Activated CD8-positive, alpha-beta T cell treated with anti-CD3 and anti-CD28 coated beads, Interleukin-2, amount 10 ng/mL, durations not matched to agents 7 days and 5 days (primary cell): ENCODE measurements at places on chromosomes 4 and X. TPM values are rescaled to one million over a fixed set of nuclear protein-coding genes. Genes with fewer than 3 reads are reported as not detected.

The FGFR3 gene
- 0.37 TPM for total RNA-seq

The KCND1 gene
- total RNA-seq: 4.6 TPM

- no peak for DNase-seq
These were observed 22.2 kb downstream of the CRMP1 start for GRCh38 chr4:5870701-5871100.

GRCh38 chr4:138190452-138190858 is 51.7 kb downstream of the SLC7A11 start:
- no peak for DNase-seq

The DMRTC1 gene
- not detected for total RNA-seq

DNA sequence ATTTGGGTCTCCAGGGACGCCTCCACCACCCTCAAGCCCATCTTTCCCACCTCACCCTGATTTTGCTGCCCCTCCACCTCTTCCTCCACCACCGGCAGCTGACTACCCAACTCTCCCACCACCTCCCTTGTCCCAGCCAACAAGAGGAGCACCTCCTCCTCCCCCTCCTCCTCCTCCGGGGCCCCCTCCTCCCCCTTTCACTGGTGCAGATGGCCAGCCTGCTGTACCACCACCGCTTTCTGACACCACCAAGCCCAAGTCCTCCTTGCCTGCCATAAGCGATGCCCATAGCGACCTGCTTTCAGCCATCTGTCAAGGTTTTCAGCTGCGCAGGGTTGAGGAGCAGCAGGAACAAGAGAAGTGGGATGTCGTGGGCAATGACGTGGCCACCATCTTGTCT is 32.4 kb upstream of the ZNF81 start:
- no peak for DNase-seq

DNA sequence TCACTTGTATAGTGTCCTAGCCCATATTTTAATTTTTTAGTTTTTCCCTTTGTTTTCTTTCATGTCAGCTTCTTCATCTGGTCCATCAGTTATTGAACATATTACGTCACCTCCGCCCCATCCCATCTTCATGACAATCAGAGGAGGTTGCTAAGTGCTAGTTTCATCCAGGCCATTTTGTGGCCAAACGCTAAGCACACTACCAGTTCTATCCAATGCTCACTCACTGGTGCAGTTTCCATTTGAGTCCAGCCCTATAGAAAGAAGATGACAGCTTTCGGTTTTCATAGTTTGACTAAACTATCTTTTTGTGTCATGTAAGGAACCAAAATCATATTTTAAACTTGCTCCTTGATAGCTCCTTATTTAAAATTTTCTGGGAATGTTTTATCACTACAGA is 304.2 kb downstream of the TENM3 start:
- no peak for DNase-seq

DNA sequence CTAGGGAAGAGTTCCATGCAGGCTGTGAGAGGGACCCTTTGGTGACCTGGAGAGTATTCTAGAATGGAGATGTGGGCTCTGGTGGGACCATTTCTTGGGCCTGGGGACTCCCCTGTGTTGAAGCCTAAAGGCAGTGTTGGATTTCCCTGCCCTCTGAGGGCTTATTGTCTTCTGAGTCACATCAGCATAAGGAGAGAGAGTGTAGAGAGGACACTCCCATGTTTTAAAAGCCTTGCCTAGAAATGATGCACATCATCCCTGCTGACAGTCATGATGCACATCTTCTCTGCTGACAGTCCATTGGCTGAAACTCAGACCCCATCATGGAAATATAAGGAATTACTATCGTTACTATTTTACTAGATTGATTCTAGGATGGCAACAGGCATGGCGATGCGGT is 51.9 kb downstream of the FAM114A1 start:
- DNase-seq: no peak

- peak; percentile 47 for DNase-seq
These were observed at the start of gene HOPX for GRCh38 chr4:56681158-56681852. TSS of gene HOPX (minus strand) at chr4:56681296. CDS start at chr4:56657816, 23,480 bp downstream.

The IGFBP7 gene
- total RNA-seq: not detected

GRCh38 chrX:57977992-57978391 is 67.7 kb upstream of the ZXDA start:
- DNase-seq: no peak

GRCh38 chrX:114626323-114626722 is 42.4 kb downstream of the HTR2C start:
- DNase-seq: no peak

The SOWAHB gene
- total RNA-seq: not detected

The TLR2 gene
- total RNA-seq: 1.6 TPM

The VSIG4 gene
- not detected for total RNA-seq

DNA sequence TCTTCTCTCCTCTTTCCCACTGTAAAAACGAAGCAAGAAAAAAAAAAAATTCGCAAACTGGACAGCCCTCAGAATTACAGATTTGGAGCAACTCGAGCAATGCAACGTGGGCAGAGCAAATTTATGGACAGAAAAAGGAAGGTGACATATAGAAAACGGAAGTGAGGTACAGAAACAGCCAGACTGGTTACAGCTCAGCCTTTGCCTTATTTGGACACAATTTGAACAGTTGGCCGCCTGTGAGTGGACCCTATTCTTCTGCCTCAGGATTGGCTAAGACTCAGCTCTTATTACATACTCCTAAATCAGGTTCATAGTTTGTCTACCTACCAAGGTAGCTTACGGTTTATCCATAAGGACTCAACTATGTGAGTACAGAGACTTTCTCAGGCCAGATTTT is 98.8 kb downstream of the SOWAHB start:
- DNase-seq: no peak

The KIAA1210 gene
- not detected for total RNA-seq

The NUDT11 gene
- total RNA-seq: 0.29 TPM

The ZCCHC4 gene
- total RNA-seq: 11.3 TPM

- DNase-seq: no peak
These were observed 10.2 kb downstream of the UBE2D3 start for GRCh38 chr4:102817021-102817605.

DNA sequence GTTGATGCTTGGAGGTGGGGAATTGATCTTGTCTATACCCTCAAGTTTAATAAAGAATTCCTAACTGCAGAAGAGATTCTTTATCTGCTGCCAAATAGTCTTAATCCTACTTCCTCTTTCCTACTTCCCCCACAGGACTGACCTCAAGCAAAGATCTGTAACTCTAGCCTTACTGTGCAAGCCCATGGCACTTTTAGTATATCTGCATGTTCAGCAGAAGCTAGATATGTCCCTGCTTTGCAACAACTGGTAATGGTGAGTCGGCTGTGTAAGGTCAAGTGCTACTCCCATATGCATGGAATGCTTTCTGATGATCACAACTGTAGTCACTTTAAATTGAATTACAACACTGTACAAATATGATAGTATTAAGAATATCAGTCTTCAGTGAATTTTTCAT is 26.3 kb upstream of the PDS5A start:
- DNase-seq: no peak

DNA sequence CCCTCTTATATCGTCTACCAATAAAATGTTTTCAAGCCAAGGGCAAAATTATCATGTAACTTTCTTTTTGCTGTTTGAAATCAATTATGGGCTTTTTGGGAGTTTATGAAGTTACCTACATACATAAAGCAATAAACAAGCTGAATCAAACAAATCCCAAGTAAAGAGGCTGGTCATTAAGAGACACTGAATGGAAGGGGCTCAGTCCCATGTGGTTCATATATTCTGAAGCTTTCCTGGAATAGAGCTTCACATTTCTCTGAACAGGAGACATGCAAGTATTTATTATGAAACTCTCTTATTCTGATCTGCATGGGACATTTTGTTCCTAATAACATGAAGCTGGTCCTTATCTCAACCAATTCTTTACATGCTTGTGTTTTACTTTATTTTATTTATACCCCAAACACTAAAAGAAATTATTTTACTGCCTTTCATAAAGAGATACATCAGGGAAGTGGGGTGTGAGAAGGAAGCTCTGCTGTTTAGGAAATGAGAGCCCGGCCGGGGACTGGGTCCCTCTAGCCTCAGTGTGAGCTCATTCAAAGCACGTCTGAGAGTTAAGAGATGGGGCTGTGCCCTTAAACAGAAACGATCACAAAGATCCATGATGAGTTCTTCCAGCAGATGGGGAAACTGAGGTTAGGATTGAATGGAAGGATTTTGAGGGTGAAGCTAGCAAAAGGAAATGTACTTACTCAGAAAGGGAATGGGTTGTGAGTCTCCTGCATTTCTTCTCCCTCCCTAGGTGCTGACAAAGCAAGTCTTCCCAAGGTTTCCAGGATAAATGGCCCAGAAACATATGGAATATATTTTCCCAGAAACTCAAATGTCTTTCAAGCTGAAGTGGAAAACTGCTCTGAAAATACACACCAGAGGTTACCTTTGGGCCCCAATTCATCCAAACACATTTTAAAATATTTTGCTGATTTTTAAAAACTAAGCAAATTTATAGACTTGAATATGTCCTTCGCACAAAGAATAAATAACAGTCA is 93.1 kb upstream of the LNX1 start:
- no peak for DNase-seq

DNA sequence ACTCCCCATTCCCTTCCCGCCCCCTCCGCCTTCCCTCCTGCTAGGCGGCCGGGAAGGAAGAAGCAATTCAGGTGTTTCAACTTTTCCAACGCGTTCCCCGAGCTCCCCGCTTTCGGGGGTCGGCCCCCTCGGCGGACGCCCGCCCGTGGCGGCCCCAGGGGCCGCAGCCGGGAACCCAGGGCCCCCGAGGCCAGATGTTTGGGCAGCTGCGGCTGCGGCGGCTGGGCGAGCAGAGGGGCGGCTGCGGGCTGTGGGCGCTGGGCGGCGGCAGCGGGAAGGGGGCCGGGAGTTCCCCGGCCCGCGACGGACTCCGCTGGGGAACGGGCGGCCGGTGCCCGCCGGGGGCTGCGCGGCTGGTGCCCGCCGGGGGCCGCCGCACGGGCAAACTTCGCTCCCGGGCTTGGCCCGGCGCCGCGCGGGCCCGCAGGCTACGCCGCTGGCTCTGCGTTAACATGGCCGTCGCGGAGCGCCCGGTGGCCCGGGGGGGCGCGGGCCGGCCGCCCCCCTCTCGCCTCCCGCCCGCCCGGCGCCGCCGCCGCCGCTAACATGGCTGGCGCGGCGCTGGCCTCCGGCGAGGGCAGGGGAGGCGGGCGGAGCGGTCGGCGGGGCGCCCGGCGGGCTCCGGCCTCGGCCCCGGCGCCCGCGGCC is 510 bp downstream of the HMGB3 start:
- no peak for DNase-seq

DNA sequence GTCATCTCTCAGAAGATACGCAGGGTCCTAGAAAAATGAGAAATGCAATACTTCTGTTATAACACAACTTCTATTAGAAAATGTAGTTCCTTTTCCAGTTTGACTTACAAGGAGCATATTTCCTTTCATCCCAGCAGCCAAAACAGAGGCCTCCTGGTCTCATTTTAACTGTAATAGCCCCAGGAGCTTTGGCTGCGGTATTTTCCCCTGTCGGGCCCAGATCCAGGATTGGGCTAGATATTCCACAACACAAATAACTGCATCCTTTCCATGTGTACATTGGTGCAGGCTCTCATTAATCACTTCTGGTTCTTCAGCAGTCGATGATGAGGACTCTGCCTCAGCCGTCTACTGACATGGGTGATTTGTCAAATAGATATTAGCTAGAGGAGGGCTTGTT is 166.1 kb downstream of the TENM3 start:
- no peak for DNase-seq

GRCh38 chr4:13558881-13559280 is 14.6 kb upstream of the NKX3-2 start:
- no peak for DNase-seq

DNA sequence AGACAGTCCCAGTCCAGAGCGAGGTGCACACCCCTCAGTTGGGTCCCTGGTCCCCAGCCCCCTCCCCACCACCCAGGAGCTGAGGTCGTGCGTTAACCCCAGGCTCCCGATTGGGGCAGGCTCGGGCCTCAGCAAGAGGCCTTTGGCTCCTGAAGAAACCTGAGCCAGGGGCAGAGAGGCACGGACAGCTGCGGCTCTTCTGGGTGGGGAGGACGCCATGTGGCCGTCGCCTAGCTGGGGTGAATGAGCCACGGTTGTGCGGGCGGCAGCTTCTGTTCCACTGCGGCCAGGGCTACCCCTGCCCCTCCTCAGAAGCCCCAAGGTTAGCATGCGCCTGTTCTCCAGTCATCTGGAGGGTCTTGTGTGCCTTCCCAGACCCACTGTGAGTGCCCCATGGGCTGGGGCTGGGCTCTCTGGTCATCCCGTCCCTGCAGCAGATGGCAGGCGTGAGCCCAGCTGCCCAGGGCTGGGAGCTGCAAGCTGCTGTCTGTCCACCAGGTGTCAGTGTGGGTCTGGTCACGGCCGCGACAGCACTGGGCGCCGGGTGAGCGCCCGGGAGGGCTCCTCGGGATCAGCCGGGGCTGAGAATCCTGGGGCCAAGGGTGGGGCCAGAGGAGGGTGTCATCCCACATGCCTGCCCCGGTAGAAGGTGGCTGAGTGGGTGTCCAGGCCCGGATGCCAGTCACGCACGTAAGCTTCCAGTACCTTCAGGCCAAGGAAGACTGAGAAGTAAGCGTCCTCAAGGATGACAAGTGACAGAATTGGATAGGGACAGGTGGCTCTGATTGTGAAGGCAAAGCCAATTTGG is 21.9 kb downstream of the ATP2B3 start:
- DNase-seq: peak; percentile 63

DNA sequence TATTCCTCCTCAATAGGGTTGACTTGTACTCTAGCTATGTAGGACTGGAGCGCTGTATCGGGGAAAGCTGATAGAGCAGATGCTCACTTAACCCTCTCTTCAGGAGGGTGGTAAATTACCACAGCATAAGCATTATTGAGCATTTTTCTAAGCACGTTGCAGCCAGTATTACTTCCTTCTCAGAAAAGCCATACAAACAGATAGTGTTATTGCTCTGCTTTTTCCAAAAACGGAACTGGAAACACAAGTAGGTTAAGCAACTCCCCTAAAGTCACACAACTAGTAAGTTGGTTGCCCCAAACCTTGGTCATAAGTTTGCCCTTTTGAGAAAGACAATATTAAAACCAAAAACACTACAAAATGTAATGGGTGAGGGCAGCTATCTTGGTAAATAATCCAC is 73.9 kb downstream of the REELD1 start:
- no peak for DNase-seq

- no peak for DNase-seq
These were observed 351.8 kb upstream of the FGF13 start for GRCh38 chrX:139063364-139063763.

GRCh38 chr4:6332669-6333050 is 63.0 kb downstream of the WFS1 start:
- no peak for DNase-seq

GRCh38 chr4:8915201-8916200 is 43.9 kb upstream of the HMX1 start:
- DNase-seq: no peak

GRCh38 chrX:84168095-84168494 is 19.9 kb downstream of the RPS6KA6 start:
- DNase-seq: no peak

The NHSL2 gene
- total RNA-seq: 0.70 TPM

The SMAD1 gene
- total RNA-seq: not detected

DNA sequence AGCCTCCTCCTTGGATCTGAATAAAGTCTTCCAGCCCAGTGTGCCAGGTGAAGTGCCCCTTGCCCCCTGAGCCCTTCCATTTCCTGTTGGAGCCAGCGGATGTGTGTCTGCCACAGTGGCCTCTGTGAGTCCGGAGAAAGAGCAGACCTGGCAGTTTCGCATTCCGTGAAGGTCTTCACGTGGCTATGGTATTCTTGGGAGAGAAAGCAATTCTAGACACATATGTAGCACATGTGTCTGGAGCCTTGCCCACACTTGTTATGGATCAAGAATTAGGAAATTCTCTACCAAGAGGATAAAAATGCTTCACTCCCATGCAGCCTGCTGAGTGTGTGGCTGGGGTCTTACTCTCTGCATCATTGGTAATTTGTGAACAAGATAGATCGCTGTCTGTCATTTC is 130.9 kb downstream of the REPS2 start:
- DNase-seq: no peak
